Activated T-helper 1 cell treated with anti-CD3 and anti-CD28 coated beads, Interleukin-12 subunit alpha, Interleukin-12 subunit beta, Interleukin-2, Interleukin-4 antibody, amounts not matched to agents 30 ng/mL and 10 ng/mL and 1 ng/mL, durations not matched to agents 14 hours and 24 hours and 36 hours (primary cell): ENCODE measurements at places on chromosomes 1 and 21.

DNA sequence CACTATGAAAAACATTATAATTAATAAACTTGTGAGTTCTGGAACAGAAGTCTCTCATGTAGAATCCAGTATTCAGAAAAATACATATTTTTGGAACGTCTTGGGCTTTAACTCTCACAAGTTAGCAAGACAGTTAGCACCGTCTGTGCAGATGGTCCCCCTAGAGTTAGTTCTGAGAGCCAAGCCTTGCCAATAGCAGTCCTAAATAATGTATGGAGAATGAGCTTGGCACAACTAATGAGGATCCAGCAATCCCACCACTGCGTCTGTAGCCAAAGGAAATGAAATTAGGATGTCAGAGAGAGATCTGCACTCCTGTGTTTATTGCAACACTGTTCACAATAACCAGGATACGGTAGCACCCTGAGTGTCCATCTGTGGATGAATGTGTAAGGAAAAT is 54.6 kb upstream of the VAMP3 start:
- no peaks in the 10 kb centered on the region for H3K36me3 ChIP-seq
- no peak overlapping the region for H3K4me3 ChIP-seq
- peaks cover 7% of the 10 kb centered on the region for H3K27me3 ChIP-seq
- no peak for DNase-seq
- no peak overlapping the region for H3K27ac ChIP-seq

- H3K4me1 ChIP-seq: peaks cover 8% of the 10 kb centered on the region
- H3K27me3 ChIP-seq: no peaks in the 10 kb centered on the region
- no peak overlapping the region for H3K4me3 ChIP-seq
- peaks cover 47% of the 10 kb centered on the region for H3K36me3 ChIP-seq
- no peak for DNase-seq
Observed at GRCh38 chr1:220207411-220207810, 64.8 kb downstream of the RAB3GAP2 start.

GRCh38 chr21:32604464-32604863 is 7.7 kb downstream of the CFAP298 start:
- no peak overlapping the region for H3K27ac ChIP-seq
- no peak overlapping the region for H3K4me3 ChIP-seq
- peaks cover 28% of the 10 kb centered on the region for H3K36me3 ChIP-seq
- no peak for DNase-seq
- no peaks in the 10 kb centered on the region for H3K27me3 ChIP-seq

DNA sequence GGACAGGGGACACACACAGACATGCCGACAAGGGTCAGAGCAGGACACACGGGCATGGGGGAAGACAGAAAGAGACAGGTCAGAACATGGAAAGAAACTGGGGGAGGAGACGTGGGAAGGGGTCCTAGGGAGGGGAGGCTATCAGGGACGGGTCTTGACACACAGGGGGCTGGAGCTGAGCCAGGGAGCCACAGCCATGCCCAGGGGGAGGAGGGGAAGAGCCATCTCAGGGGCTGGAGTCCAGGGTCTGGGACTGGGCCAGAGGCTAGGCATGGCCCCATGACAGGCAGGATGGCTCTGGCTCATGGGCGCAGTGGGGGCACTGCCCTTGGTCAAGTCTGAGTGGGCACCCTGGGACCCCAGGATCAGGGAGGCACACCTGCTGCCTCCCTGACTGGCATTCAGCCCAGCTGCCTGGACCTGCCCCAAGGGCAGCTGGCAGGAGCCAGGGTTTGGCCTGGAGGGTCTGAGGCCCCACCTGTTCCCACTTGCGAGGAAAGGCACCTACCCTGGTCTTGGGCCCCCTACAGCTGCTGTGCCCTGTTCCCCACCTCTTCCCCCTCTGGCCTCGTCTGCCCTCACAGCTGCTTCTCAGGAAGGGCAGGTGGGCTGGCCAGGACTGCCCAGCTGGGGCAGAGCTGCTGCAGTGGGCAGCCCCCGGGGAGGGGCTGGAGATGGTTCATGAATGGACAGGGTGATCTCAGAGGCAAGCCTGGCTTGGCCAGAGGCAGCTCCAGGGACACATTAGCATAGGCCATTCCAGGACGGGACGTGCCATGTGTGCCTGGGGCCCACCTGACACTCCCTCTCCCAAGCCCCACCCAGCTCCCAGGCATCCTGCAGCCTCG is 42.9 kb downstream of the HSPG2 start:
- DNase-seq: no peak
- H3K27ac ChIP-seq: no peak overlapping the region
- H3K27me3 ChIP-seq: peaks cover 2% of the 10 kb centered on the region
- H3K4me1 ChIP-seq: no peaks in the 10 kb centered on the region

DNA sequence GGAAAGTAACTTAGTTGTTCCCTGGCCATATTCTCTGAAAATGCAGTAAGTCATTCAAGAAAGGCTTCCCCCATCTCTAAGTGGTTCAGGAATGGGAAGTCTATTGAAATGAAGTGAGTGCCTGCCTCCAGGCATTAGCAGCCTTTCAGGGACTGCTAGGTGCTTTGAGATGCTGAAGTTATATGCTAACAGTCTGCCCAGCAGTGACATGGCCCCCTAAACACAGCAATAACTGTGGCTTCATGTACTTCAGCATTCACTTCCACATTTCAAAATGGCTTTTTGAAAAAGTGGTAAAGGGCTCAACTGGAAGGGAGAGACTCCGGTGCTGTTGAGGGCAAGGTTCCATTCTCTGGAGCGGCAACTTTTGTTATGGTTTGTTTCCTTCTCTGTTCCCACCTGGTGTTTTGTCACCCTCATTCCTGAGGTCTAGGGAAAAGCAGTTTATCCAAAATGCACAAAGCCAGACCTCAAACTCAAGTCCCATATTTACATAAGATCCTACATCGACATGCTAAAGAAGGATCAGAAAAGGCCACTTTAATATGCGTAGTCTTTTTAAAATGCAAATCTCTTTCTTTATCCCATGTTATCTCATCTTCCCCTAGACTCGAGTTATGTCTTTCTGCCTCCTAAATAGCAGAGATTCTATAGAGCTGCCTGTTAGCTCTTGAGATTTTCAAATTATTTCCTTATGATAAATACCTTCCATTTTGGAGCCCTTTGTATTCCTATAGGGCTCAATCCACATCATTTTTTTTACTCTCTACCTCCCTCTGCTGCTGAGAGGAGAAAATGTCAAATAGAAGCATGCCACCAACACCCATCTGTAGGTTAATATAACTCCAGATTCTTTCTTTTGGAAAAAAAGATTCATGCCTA is 34.2 kb upstream of the LRRC8C start:
- DNase-seq: no peak
- peaks cover 43% of the 10 kb centered on the region for H3K36me3 ChIP-seq
- no peak overlapping the region for H3K4me3 ChIP-seq
- no peaks in the 10 kb centered on the region for H3K27me3 ChIP-seq

DNA sequence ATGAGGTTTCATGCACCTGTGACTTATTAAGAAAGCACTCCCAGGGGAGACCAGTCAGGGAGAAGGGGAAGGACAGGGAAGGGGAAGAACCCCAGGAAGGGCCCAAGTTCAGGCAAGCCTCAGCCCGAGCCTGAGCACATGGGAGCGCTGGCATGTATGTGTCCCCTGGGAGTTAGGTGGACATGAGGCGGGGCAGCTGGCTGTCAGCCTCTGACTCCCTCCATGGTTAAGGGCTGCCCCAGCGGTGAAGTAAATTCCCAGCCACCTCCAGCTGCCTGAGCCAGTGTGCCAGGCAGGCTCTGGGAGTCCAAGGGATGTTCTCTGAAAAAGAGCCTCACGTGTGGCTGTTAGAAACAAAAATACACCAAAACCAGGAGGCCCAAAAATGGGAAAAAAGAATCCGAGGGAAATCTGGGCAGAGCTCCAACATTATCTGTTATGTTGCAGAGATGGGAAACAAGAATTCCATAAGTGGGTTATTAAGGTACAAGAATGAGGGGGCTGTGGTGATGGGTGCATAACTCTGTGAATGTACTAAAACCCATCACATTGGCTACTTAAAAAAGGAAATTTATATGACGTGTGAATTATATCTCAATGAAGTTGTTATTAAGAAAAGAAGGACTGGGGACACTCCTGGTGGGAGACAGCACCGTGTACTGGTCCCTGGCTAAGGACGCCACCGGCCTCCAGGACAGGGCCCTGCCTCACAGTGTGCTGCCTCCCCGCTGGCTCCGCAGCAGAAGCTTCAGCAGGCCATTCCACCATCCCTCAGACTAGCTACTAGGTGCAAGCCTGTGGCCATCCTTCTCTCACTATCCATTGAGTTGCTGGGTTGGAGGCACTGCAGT is 18.7 kb downstream of the DMRTB1 start:
- no peak for DNase-seq
- H3K4me3 ChIP-seq: no peak overlapping the region
- H3K36me3 ChIP-seq: no peaks in the 10 kb centered on the region
- H3K27ac ChIP-seq: no peak overlapping the region

DNA sequence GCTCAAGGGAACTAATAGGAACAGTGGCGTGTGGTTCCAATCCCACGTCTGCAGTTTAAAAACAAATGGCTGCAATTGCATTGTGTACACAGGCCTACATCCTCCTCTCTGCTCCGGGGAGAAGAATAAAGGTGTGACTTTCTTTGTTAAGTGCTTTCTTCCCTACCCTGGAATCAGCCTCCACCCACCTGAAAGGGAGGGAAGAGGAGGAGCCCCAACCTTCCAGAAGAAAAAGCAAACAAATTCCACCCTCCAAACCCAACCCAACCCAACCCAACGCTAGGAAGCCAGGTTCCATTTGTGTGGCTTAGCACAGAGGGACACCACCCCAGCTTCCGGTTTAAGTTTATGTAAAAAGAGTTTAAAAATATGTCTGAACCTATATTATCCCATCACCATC is 11.8 kb upstream of the BACE2 start:
- no peak overlapping the region for H3K4me3 ChIP-seq
- H3K27me3 ChIP-seq: peaks cover 4% of the 10 kb centered on the region
- DNase-seq: no peak
- H3K27ac ChIP-seq: no peak overlapping the region
- H3K36me3 ChIP-seq: no peaks in the 10 kb centered on the region

DNA sequence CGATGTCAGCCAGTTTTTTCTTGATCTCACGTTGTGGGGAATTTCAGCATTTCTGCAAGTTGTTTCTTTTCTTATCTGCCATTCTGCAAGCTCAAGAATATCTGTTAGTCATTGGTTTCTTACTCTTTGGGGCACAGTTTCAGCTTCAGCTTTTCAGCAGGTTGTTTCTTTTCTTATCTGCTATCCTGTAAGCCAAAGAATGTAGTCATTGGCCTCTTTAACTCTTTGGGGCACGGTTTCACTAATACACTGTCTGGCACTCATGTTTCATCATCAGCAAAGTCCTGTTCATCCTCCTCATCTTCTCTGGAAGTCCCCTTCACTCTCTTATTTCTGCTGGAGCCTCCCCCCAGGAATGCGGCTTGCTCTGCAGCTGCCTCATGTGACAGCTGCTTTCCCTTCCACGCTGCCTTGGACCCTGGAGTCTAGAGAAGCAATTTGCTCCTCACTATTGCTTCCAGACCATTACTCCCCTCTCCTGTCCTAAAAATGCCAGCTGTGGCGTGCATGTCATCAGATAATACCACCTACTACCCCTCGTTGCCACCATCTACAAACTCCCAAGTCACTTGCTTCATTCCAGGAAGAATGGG is 67.0 kb upstream of the CACNA1E start:
- H3K27ac ChIP-seq: no peak overlapping the region
- no peaks in the 10 kb centered on the region for H3K27me3 ChIP-seq
- no peak overlapping the region for H3K4me3 ChIP-seq
- DNase-seq: no peak
- no peaks in the 10 kb centered on the region for H3K4me1 ChIP-seq

DNA sequence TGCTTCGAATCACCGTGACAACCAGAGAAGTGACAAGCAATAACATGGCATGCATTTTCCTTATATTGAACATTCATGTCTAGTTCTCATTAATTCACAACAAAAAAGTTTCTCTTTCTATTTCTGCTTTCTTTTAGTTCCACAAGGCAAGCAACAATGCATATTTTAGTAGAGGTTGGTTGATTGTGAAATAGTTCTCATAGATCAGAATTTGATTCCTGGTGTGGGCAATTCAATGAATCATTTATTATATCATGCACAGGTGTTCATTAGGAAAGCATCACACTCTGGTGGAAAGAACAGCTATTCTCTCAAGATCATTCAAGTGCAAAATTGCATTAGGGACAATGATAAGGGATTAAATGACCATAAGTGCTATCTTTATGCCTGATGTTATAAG is 980.9 kb downstream of the BRINP3 start:
- no peaks in the 10 kb centered on the region for H3K4me1 ChIP-seq
- H3K4me3 ChIP-seq: no peak overlapping the region
- DNase-seq: no peak
- no peaks in the 10 kb centered on the region for H3K36me3 ChIP-seq
- H3K27me3 ChIP-seq: no peaks in the 10 kb centered on the region

DNA sequence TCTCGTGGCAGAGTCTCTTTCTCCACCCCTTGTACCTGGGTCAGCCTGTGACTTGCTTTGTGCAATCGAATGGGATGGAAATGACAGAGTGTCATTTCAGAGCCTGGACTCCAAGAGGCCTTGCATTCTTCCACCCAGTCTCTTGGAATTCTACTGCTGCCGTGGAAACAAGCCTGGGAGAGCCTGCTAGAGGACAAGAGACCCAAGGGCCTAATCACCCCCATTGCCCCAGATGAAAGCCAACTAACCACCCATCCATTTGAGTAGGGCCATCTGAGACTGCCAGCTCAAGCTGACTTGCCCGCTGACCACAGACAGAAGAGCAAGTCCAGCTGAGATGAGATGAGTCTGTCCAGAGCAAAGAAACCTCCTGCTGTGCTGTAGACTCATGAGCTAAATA is 201.6 kb downstream of the PTPRU start:
- H3K27ac ChIP-seq: no peak overlapping the region
- H3K27me3 ChIP-seq: peaks cover 5% of the 10 kb centered on the region
- H3K36me3 ChIP-seq: no peaks in the 10 kb centered on the region
- DNase-seq: no peak
- H3K4me1 ChIP-seq: no peaks in the 10 kb centered on the region

DNA sequence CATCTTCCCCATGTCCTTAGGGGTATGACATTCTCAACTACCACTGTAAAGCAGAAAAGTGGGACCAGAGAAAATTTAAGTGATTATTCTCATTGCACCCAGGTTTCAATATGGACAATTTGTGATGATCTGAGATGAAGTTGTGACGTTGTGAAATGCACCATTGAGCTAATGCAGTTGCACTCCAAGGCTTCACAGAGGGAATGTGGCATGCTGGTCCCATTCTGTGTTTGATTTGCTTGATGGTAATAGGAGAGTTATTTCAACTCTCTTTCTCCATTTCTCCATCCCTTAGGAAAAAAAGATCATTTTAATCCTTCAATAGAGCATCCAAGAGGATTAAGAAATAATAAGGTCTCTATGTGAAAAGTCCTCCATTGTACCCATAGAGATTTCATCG is 136.6 kb downstream of the SLC30A10 start:
- peaks cover under 1% of the 10 kb centered on the region for H3K27me3 ChIP-seq
- no peaks in the 10 kb centered on the region for H3K4me1 ChIP-seq
- H3K36me3 ChIP-seq: no peaks in the 10 kb centered on the region
- H3K4me3 ChIP-seq: no peak overlapping the region

GRCh38 chr1:32215629-32216480 is 6.3 kb downstream of the TMEM234 start:
- no peak overlapping the region for H3K4me3 ChIP-seq
- peak; percentile 35 for DNase-seq
- peaks cover 17% of the 10 kb centered on the region for H3K4me1 ChIP-seq

GRCh38 chr1:208213786-208214185 is 30.4 kb downstream of the PLXNA2 start:
- DNase-seq: no peak
- peaks cover 8% of the 10 kb centered on the region for H3K27me3 ChIP-seq
- H3K27ac ChIP-seq: no peak overlapping the region
- H3K4me3 ChIP-seq: no peak overlapping the region

GRCh38 chr1:44012941-44013609 is 18.2 kb downstream of the SLC6A9 start:
- H3K27me3 ChIP-seq: peaks cover 4% of the 10 kb centered on the region
- no peaks in the 10 kb centered on the region for H3K4me1 ChIP-seq
- H3K36me3 ChIP-seq: no peaks in the 10 kb centered on the region
- no peak overlapping the region for H3K27ac ChIP-seq
- DNase-seq: no peak
